ELR (cell line): ENCODE measurements at places on chromosomes 16 and 17.

DNA sequence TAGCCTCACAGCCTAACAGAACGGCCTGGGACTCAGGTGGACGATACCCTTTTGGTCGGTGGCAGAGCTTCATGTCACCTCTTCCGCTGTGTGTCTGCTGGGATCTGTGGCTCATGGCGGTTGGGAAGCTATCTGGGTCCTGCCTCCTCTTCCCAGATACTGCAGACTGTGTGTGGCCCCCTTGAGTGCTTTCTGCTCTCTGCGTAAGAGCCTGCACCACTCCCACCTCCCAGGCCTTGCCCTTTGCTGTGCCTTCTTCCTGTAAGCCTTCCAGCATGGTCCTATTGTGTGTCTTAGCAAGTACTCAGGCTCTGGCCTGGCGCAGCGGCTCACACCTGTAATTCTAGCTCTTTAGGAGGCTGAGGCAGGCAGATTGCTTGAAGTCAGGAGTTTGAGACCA is 17.5 kb upstream of the ADCY7 start:
- no peak for DNase-seq

- DNase-seq = peak; percentile 44
Measured at GRCh38 chr17:17073581-17074403, 31.5 kb downstream of the MPRIP start.

DNA sequence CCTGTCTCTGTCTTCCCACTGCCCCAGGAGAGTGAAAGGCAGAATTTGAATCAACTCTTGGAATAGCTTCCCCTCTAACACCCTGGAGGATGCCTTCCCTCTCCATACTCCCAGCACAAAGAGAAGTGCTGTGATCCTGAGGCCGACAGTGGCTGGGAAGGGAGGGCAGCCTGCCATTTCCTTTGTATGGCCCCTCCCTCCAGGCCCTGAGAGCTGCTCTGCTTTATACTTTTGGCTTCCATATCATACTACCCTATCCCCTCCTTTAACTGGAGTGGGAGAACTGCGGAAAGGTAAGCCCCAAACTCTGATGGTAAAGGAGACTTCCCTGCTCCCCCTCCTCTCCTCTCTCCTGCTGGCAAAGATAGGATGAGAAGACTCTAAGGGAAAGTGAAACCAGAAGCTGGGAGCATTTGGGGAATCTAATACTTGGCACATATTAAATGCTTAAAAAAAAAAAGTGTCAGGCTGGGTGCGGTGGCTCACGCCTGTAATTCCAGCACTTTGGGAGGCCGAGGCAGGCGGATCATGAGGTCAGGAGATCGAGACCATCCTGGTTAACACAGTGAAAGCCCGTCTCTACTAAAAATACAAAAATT is 4.1 kb upstream of the MED24 start:
- DNase-seq = no peak

DNA sequence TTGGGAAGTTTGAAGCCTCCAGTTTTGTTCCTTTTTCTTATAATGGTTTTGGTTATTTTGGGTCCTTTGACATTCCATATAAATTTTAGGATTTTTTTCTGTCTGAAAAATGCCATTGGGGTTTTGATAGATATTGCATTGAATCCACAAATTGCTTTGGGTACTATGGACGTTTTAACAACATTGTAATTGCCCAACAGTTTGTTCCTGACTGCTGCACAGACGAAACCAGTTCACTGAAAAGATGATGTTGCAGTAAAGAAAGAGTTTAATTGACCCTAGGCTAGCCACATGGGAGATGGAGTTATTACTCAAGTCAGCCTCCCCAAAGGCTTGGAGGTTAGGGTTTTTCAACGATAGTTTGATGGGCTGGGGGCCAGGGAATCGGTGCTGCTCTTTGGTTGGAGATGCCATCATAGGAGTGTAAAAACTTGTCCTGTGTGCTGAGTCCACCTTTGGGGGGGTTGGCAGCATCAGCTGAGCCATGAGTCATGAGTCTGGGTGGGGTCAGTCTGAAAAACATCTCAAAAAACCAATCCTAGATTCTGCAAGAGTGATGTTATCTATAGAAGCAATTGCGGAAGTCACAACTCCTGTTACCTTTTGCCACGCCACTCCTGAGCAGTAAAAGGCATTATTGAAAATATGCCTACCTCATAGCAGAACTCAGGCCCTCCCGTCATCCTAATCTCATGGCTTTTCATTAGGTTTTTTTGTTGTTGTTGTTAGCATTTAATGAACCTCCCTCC is 2.7 kb upstream of the PRSS41 start:
- no peak for DNase-seq

- peak; percentile 24 for DNase-seq
Measured at GRCh38 chr16:55563797-55564196, 2.7 kb upstream of the CAPNS2 start.

GRCh38 chr17:19347323-19348080 is 15.0 kb downstream of the B9D1 start:
- DNase-seq = no peak

DNA sequence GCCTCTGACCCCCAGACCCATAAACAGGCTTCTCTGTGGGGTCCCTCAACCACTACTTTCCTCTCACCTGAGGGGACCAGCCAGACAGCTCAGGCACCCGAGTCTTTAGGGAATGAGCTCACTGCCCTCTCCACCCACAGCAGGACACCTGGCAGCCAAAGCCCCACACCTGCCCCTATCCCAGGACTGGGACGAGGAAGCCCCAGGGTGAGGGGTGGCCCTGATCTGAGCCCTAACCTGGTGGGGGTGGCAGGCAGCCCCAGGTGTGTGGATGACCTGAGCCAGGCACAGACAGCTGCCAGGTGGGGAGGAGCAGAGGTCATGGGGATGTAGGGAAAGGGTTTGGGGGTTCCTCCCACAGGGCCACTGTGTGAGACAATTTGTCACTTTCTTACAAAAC is 1.7 kb upstream of the TEX19 start:
- DNase-seq = no peak

GRCh38 chr17:19652595-19652994 is 4.0 kb downstream of the ALDH3A2 start:
- DNase-seq = no peak

DNA sequence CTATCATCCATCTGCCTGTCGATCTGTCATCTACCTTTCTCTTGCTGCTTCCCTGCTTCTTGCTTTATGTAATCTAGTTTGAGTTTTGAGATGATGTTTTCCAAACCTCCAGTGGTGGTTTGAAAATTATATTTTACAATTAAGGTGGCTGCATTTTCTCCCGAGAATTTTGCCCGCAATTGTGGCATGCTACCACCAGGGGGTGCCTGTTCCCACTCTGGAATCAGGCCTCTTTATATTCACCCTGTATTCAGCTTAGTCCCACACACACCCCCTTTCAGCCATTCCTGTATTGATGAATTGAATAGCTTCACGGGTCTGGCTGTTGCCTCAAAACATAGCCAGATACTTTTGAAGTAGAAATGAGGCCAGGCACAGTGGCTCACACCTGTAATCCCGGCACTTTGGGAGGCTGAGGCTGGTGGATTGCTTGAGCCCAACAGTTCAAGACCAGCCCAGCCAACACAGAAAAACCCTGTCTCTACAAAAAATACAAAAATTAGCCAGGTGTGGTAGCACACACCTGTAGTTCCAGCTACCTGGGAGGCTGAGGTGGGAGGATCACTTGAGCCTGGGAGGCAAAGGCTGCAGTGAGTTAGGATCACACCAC is 3.2 kb downstream of the PRSS22 start:
- DNase-seq = peak; percentile 27

DNA sequence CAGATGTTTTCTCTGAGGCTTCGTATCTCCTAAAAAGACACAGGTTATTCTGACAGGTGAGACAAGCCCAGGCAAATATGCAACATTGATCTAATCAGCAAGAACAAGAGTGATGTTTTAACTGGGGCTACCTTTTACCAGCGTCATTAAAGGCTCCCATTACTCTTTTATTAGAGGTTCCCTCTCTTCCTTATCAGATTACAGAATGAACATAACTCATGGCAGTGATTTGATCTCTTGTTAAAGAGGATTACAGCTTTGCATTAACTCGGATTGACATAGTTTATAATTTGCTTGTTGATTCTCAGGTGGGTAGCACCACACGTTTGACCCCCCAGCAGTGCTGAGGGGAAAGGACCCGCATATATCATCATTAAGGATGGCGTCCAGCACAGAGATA is 90.5 kb downstream of the AATF start:
- no peak for DNase-seq

DNA sequence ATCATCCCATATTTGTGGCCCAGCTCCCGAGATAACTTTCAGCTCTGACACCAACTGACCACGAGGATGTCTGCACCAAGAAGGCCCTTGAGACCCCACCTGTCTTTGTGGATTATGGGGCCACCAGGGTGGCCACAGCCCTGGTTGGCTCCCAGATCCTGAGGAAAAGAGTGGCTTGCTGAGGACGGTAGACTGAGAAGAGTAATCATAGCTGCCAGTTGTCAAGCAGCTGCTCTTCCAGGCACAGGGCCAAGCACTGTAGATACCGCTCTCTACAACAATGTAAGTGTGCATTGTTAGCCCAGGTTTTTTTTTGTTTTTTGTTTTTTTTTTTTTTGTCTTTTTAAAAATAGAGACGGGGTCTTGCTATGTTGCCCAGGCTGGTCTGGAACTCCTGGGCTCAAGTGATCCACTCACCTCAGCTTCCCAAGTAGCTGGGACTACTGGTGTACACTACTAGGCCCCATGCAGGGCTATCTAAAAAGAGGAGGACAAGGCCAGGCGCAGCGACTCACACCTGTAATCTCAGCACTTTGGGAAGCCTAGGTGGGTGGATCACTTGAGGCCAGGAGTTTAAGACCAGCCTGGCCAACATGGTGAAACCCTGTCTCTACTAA is 9.6 kb downstream of the ZNF205 start:
- DNase-seq = no peak
